ENCODE measurements at places on chromosomes 5 and 9.

GRCh38 chr9:135906291-135907005 is 898 bp downstream of the CAMSAP1 start:
- DNase-seq = no peak

DNA sequence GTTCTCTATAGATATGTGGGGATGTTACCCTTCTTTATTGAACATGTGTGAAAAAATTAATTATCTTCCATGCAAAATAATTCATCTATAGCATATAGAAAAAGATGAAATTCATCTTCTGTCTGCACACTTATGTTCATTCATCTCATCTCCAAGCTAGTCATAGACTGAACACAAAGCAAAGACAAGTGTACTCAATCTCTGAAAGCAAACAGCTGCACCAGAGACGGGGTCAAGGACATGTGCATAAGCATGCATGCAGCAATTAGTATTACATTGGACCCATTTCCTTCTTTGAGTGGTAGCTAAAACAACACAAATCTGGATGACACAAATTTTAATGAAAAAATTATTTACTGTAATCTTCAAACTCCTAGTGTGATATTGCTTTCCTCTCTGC is 547.0 kb upstream of the COX7C start:
- DNase-seq = no peak

DNA sequence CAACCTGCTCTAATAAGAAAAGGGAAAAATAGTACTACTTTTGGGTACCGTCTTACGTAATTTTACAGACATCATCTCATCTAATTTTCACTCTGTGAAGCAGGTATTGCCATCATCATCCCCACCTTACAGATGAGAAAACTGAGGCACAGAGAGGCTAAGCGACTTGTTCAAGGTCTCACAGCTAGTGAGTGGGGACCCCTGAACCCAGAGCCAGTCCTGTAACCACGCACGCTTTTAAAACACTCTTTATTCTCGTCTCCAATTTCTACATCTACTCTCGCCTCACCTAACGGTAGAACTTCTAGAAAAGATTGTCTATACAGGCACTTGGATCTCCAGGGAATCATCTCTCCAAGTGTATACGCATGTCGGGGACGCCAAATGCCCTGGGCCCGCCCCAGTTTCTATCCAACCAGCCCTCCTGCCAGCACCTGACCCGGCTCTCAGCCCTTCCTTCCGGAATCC is 1.5 kb upstream of the TRAF1 start:
- peak; percentile 65 for DNase-seq

- DNase-seq = no peak
Observed at GRCh38 chr5:61440596-61440995, 108.5 kb downstream of the ZSWIM6 start.

DNA sequence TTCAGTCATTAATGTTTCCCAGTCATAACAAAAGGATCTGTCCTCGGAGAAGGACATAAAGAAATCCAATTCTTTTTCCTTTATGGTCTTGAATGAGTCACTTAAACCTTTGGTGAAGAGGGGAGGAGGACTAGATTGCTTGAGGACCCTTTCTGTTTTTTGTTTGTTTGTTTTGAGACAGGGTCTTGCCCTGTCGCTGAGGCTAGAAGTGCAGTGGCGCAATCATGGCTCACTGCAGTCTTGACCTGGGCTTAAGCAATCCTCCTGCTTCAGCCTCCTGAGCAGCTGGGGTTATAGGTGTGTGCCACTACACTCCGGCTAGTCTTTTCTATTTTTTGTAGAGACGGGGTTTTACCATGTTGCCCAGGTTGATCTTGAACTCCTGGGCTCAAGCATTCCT is 12.3 kb downstream of the TIGD6 start:
- no peak for DNase-seq

GRCh38 chr9:117882171-117882570 is 178.0 kb downstream of the TLR4 start:
- no peak for DNase-seq

GRCh38 chr9:136375096-136375495 is 1.6 kb upstream of the CARD9 start:
- DNase-seq = no peak

- DNase-seq = no peak
Observed at GRCh38 chr5:58410441-58410840, 49.4 kb downstream of the PLK2 start.

All from effector memory CD4-positive, alpha-beta T cell (primary cell).